Foreskin fibroblast (primary cell): ENCODE measurements at places on chromosomes 13 and 19.
A peak's percentile ranks its signal among the peaks of the same experiment; 100 is the strongest.

- DNase-seq: peak; percentile 60
Measured at GRCh38 chr19:16445238-16446107, 26.3 kb downstream of the EPS15L1 start.

GRCh38 chr13:108407495-108407894 lies 138.0 kb downstream of the TNFSF13B start:
- no peak for DNase-seq

- DNase-seq: no peak
Measured at GRCh38 chr13:77429320-77430142, 102.6 kb upstream of the MYCBP2 start.

DNA sequence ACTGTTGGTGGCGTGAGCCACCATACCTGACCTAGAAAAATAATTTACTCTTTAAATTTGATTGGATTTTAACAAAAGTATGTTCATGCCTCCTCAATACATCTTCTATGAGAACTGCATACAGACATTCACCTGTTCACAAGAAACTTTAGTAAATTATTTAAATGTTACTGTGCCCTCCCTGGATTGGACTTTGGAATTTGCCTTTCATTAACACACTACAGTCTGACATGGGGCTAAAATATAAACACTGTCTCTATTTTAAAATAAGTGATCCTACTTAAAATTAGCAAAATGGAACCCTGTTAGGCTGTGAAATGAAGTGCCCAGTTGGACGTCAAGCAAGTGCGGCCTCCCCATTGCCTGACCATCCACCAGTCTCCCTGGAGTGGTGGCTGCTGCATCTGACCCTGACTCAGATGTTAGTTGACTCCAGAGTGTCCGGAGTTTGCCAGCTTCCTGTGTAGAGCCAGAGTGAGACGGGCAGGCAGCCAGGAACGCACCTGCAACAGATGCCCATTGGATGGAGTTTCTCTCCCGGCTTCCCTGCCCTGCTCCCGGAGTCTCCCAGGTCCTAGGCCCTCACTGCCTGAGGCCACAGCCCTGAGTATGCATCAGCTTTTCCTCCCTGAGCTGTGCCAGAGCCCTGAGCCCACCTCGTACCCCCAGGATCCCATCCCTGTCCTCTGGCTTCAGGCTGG lies 45.9 kb upstream of the ATP11A start:
- DNase-seq: no peak

GRCh38 chr13:99217461-99218110 lies 16.9 kb downstream of the UBAC2 start:
- DNase-seq: no peak

DNA sequence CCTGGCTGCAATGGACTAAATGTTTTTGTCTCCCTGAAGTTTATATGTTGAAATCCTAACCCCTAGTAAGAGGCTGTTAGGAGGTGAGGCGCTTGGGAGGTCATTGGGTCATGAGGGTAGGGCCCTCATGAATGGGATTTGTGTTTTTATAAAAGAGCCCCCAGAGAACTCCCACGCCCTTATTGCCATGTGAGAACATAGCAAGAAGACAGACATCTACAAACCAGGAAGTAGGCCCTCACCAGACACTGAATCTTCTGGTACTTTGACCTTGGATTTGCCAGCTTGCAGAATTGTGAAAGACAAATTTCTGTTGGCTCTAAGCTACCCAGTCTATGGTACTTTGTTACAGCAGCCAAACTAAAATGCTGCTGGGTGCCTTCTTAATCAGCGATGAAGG lies 96.1 kb upstream of the SPATA13 start:
- no peak for DNase-seq

DNA sequence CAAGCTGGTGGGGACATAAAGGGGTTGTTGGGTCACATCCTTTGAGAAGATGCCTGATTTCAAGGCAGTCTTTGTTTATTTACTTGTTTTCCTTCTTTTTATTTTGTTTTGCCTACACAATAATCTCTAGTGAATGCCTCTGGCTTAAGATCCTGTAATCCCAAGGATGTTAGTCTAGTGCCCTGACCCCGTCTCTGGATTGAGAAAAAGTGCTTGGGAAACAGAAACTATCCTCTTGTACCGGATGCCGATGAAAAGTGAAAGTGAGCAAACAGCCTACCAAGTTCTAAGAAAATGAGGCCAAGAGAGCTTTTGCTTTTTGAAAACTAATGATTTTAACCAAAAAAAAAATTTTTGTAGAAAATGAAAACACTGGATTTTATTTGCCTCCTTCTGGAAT lies 42.1 kb upstream of the C1QTNF9 start:
- no peak for DNase-seq

- DNase-seq: no peak
Measured at GRCh38 chr13:51683597-51683996, 99.3 kb downstream of the WDFY2 start.

DNA sequence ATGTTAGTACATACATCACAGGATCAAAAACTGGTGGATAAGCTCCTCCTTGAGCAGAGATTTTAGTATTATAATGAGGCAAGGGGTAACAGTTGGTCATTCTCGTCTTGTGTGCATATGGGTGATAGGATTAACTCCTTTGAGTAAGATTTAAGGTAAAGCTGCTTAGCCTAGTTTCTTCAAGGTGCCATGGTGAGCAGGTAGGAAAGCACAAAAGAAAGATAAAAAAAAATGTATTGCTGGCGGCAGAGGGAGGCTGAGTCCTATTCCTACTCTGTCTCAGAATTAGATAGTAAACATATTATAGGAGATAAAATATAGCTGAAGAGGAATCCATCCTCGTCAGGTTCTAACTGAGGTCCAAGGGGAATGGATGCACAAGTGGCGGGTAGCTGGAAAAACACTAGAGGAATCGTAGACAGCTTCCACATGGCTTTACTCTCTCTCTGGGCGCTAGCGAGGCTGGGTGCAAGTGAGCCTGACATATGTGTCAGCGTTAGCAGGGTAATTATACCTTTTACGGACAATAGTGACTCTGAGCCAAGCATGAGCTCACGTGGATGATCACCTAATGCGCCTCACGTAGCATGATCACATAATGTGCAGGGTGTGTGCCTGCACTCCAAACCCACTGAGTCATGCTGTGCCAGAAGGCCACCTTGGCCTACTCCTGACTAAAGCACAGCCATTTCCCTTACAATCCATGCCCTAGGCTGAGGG lies 734.3 kb upstream of the MIR17HG start:
- no peak for DNase-seq

GRCh38 chr19:30487178-30487577 lies 115.0 kb downstream of the ZNF536 start:
- no peak for DNase-seq

DNA sequence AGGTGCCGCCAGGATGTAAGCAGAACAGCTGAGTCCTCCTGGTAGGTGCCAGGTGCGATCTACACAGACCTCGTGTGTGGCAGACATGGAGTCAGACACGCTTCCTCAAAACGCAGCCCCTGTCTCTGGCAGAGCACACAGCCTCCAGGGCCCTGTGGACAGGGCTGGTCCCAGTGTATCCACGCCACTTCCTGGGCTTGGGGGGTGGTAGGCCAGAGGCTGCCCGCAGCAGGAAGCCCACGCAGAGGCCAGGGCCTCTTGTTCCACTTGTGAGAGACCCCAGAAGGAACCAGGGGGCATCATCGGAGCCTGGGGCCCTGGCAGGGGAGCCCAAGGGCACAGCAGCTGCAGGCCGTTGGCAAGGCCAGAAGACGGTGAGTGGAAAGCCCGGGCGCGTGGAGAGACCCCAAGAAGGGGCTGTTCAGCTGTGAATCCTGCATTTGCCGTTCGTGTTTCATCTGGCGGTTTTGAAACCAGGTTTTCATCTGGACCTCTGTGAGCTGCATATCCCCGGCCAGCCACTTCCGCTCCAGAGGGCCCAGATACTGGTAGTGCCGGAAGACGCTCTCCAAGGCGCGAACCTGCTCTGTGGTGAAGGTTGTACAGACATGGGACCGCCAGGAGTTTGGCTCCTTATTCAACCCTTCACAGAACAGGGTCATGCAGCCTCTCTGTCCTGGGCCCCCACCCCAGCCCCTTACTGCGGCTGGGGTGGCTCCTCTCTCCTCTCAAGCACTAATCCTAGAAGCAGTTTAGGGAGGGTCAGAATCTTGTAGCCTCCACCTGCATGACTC lies 25.1 kb upstream of the SLITRK1 start:
- no peak for DNase-seq

GRCh38 chr19:49664171-49665035 lies 1.3 kb downstream of the IRF3 start:
- DNase-seq: peak; percentile 79

GRCh38 chr19:452829-453228 lies 8.0 kb downstream of the SHC2 start:
- DNase-seq: no peak

DNA sequence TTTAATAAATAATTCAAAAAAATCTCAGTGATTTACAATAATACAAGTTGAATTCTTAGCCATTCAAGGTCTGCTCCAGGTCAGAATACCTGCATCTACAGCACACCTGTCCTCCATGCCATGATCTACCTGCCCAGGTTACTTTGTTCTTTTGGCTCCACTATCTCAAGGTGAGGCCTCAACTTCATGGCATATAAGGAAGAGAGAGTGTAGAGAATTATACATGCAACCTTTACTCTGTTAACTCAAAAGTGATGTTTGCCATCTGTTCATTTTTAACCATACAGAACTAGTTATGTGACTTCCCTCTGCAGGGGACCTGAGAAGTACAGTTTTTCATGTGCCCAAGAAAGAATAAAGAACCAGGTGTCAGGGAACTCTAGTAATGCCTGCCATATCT lies 28.2 kb upstream of the MICU2 start:
- no peak for DNase-seq

DNA sequence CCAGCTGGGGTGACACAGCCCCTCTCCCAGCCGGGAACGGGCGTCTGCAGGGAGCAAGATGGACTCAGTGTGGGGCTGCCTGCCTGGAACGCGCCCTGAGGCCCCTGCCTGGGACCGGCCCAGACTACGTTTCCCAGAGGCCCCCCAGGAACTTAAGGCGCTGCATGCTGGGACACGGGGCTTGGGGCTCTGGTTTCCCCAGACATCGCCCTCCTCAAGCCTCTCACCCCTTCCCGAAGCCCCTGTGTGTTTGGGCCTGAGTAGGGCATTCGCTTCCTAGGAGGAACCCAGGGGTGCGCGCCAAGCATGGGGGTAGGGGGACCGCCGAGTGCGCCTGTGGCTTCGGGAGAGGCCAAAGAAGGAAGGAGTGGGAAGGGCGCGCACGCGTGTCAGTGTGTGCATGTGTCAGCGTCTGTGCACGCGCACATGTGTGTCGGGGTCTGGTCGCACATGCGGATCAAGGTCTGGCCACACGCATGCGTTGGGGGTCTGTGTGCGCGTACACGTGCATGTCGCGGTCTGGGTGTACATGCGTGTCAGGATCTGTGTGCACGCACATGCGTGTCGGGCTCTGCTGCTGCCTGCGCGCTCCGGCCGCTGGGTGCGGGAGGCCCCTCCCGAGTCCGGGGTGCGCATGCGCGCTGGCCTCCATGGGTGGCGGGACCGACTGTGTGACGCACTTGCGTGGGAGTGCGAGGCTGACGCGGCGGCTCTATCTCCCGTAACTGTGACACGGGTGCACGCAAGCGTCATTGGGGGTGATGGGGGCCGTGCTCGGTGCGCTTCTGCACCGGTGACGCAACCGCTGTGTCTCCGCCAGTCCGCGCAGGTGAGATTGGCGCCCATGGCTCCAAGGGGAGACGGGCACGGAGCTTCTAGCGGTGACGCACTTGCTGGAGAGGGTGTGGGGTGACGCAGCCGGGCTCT lies 16.2 kb downstream of the ZNF331 start:
- DNase-seq: peak; percentile 85

DNA sequence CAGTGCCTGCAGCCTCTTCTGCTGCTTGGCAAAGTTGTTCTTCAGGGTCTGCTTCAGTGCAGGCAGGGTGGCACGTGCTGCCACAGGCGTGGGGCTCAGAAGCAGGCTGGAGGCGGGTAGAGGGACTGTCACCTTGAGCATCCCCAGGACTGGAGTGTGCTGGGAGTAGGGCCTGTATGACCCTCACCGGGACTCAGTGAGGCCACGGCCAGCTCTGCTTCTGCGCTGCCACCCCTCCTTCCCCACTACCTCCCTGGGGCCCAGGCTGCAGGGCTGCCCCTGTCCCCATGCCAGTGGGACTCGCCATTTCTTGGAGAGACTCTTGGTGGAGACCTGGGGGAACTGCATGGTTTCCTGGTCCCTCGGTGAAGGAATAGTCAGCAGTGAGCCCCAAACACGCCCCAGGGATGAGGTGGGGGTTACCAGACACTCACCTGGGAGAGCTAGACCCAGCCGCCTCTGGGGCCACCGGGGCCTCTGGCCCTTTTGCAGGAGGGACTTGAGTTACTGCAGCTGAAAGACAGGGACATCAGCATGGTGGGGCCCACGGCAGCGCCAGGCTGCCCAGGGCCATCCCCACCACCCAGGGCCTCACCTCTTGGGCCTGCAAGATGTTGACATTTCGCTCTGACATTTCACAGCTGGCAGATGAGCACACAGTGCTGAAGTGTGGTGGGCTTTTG lies 29.9 kb downstream of the TUBA3C start:
- no peak for DNase-seq

DNA sequence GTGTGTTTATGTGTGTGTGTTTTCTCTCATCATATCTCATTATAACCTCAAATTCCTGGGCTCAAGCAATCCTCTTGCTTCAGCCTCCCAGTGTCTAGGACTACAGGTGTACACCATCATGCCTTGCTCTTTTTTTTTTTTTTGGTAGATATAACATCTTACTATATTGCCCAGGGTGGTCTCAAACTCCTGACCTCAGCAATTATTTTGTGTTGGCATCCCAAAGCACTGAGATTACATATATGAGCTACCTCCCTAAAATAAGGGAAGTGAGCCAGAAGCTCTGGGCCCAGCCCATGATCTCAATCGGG lies 448 bp upstream of the ZNF543 start:
- no peak for DNase-seq

GRCh38 chr13:100394005-100394695 lies 194.4 kb downstream of the GGACT start:
- DNase-seq: peak; percentile 95

GRCh38 chr13:99356262-99357091 lies 49.3 kb upstream of the GPR183 start:
- DNase-seq: no peak

DNA sequence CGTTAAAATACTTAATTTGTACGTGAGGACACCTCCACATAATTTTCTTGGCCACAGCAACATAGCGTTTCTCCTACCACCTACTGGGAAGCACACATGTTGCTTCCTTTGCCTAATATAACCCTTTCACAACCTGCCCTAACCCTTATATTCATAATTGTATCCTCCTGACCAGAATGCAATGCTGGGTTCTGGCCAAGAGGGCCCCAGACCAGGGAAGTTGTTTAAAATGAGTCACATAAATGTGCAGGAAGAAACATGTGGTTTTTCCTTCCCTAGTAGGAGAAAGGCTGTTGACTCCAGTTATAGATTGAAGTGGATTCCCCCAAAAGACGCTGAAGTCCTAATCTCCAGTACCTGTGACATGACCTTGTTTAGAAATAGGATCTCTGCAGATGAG lies 187.3 kb downstream of the NUFIP1 start:
- DNase-seq: peak; percentile 94

DNA sequence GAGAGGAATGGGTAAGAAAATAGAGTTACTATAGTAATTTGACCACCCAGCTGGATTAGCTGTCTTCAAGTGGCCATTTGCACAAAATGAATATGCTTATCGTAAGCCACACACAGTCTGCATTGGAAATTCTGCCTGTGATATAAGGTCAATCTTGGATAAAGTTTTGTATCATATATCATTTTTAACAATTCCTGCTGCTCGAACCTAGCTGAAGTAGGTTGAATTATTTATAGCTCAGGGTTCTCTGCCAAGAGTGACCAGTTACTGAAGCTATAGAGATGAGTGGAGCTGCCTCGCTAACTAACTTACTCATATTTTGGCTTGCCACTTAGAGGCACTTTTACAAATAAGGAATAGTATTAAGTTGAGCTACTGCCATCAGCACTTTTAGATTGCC lies 220.9 kb downstream of the RGCC start:
- no peak for DNase-seq

GRCh38 chr13:32176696-32177095 lies 138.5 kb downstream of the ZAR1L start:
- no peak for DNase-seq
